ENCODE measurements at places on chromosomes 2 and 18.

- no peak for DNase-seq
Observed at GRCh38 chr2:182543741-182544525, 117.1 kb upstream of the PDE1A start.

DNA sequence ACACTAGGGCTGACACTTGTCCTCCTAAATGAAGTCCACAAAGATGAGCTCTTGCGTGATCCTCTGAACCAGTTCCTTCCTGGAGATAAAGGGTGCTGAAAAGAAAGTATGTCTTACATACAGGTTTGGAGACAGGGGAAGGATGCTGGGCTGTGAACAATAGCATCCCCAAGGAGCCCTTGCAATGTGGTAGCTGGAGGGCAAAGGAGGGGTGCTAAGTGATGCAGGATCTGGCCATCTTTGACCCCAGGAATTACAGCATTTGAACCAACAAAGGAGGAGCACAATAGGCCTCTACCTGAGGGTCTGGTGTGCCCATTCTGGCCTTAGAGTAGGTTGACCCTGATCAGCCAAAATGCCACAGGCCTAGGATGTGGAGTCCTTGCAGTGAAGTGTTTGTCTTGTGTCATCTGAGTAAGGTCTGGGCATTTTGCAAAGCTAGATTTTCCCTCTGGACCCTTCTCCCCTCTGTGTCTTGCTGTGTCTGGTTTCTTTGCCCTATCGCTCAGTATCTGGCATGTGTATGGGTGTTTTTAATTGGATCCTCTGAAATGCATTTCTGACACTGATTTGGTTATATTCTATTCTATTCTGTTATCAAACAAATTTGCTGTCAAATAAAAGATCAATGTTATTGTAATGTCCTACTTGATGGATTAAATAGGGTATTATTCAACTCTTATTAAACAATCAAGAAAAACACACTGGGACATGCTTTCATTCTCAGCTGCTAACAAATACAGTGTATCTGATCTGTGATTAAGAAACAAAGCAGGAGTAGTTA, 364.8 kb upstream of the MEIS1 start:
- DNase-seq: no peak

- DNase-seq: no peak
Observed at GRCh38 chr18:77249569-77250500, at the start of gene GALR1. Gene GALR1, plus strand, starts transcription at chr18:77249848. Its CDS starts 701 bp downstream, at chr18:77250549.

DNA sequence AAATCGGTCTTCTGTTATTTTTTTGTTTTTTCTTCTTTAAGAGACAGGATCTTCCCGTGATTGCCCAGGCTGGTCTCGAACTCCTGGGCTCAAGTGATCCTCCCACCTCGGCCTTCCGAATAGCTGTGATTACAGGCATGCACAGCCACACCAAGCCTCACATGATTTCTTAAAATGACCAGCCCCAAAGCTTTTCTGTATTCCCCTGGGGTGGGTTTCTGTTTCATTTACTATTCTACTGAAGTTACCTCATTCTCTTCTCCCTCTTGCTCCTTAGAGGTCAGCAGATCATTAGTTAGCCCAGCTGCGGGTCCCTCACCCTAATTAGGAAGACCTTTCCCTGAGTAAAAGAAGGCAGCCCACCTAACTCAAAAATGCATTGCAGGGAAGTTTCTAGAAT, 27.6 kb downstream of the SLC1A4 start:
- no peak for DNase-seq

- no peak for DNase-seq
Observed at GRCh38 chr2:26279886-26280285, 35.1 kb downstream of the HADHB start.

- DNase-seq: no peak
Observed at GRCh38 chr18:25141399-25141798, 210.6 kb downstream of the ZNF521 start.
